ENCODE measurements at places on chromosomes 1 and 21.

- DNase-seq: no peak
Observed at GRCh38 chr1:121558514-121558913, 373.7 kb downstream of the SRGAP2C start.

GRCh38 chr1:161218301-161219077 lies 3.4 kb downstream of the FCER1G start:
- no peak for DNase-seq

DNA sequence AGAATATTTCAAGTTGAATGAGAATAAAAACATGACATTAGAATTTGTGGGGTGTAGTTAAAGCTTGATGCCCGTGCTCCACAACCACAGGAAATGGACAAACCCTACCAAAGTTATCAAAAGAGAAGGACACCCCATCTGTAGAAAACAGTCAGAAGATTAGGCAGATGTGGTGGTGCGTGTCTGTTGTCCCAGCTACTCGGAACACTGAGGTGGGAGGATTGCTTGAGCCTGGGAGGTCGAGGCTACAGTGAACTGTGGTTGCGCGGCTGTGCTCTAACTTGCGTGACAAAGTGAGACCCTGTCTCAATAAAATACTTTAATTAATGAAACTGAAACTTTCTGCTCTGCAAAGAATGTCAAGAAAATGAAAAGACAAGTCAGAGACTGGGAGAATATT lies 1.5 kb upstream of the SPATC1L start:
- no peak for DNase-seq

DNA sequence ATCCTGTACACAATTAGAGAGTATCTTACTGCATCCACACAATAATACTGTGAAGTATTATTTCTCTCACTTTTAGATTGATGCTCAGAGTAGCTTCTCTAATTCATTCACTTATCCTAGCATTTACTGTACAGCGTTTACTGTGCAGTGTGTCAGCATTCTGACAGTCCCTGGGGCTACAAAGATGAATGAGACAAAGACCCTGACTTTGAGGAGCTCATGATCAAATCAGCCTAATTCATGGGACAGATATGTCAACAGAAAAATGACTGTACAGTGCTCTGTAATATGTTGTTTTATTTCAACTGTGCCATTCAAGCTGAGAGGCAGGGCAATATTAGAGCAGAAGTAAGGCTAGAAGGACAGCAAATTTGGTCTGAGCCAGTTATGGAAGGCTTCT lies 152.5 kb downstream of the ZNF648 start:
- no peak for DNase-seq

- no peak for DNase-seq
Observed at GRCh38 chr1:200042119-200042551, 14.6 kb downstream of the NR5A2 start.

- peak; percentile 19 for DNase-seq
Observed at GRCh38 chr1:201450721-201451291, 18.2 kb downstream of the PHLDA3 start.

DNA sequence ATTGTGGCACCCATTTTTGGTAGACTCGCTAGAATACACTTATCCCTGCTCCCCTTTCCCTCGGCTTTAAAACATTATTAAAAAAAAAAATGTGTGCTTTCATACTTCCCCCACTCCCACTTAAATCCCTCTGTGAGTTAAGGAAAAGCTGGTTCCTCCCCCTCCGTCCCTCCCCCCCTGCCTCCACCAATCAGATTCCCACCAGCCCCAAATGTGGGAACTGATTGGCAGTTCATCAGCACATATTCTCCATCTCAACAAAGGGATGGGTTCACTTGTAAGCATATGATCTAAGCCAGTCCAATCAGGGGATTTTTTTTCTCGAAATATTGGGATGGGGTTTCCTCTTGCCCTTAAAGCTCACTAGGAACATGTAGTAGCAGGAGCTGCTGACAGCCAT lies 10.8 kb upstream of the FYB2 start:
- DNase-seq: no peak

- DNase-seq: no peak
Observed at GRCh38 chr21:38972078-38972477, 166.3 kb downstream of the ETS2 start.

DNA sequence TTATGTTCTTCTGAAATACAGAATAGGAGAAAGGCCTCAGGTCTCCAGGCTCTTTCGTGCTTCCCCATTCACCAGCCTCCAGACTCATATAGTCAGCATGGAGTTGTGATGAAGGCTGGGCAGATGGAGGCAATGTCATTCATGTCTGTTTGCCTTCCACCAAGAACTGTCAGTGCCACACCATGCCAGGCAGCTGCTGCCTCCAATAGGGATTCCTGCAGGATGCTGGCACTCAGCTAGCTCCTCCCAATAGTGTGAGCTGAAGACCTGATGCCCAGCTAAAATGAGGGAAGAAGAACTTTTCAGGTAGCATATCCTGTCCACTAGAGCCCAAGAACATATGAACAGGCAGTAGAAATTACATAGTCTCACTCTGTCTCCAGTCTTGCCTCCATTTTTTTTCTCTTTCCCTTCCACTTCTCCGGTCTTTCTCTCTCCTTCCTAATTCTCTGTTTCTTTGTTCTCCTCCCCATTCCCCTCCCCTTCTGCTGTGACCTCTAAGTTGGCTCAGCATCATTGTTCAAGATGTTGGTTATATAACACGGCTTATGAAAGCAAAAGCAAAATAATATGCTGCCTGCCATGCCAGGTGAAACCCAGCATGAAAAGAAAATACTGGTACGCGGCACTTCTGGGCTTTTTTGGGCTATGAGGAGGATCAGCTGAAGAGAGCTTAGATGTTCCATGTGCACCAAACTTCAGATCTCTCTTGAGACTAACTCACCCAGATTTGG lies 17.3 kb downstream of the GLUL start:
- no peak for DNase-seq

GRCh38 chr1:53214376-53214940 lies 6.0 kb downstream of the CZIB start:
- DNase-seq: no peak

Data from NCI-H146 (cell line).